ENCODE measurements at places on chromosomes 16 and 17.

- DNase-seq: no peak
These were observed 1.3 kb downstream of the PRPSAP2 start for GRCh38 chr17:18859256-18859655.

DNA sequence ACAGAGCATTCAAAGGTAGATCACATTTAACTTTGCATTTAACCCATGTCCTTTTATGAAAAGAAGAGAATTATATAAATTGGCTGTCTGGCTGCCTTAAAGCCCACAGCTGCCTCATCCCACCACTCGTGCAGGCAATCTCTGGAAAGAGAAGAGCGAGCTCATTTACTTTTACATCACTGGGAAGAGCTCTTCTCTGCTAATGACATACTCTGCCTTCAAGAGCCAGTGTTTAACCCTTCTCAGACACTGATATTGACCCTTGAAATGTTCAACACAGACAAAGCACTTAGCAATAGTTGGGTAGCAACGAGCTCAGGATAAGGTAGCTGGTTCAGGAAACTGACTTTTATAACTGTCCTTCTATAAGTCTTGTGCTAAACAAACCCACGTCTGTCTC is 6.8 kb downstream of the KRT38 start:
- DNase-seq: no peak

DNA sequence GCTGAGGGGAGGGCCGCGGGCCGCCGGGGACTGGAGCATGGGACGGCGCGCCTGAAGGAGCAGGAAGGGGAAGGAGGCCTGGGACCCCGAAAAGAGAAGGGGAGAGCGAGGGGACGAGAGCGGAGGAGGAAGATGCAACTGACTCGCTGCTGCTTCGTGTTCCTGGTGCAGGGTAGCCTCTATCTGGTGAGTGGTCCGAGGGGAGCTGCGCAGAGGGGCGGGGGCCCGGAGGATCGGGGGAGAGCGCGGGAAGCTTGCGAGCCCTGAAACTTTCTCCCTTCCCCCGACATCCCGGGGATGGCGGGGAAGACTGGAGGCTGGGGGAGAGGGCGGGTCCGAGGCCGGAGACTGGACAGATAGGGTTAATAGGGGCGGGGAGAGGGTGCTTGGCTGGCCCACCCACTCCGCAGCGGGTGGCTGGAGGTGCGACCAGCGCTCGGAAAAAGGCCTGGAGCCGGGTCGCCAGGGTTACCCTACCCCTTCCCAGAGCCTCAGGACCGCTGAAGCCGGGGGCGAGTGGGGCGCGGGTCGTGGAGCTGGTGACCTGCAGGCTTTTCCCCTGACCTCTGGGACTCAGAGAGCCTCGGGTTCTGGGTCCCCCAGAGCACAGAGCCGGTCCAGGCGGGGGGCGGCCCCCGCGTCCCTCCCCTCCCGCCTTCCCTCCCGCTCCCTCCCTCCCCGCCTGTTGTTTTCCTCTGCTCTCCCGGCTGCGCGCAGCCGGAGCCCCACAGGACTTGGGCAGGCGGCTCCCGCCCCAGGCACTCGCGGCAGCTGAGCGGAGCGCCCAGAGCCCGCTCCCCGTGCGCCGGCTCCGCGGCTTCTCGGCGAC is 631 bp downstream of the NXPH3 start:
- DNase-seq: peak; percentile 23

GRCh38 chr16:49012961-49013726 is 268.5 kb downstream of the CBLN1 start:
- DNase-seq: no peak

- DNase-seq: peak; percentile 78
These were observed 4.0 kb upstream of the RPL38 start for GRCh38 chr17:74199306-74200092.

GRCh38 chr17:50841949-50842354 is 6.6 kb downstream of the WFIKKN2 start:
- peak; percentile 87 for DNase-seq

DNA sequence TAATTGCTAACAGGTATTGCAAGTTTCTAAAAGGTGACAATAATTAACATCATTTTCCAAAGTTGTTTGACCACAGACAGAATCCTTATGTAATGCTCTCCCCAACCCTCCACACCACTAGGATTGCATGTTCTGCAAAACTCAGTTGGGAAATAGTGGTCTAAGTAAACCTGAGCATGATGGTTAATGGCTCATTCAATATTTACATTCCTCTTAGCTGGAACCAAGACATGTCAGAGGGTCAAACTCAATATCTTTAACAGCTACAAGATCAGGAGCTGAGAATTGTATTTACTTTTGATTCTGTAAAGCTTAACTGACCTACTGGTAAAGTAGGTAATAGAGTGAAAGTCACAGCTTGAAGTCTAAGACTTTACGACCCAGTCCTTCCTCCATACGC is 10.2 kb downstream of the MFSD6L start:
- DNase-seq: no peak

GRCh38 chr17:81891303-81891552 is 158 bp downstream of the ALYREF start:
- DNase-seq: no peak

- no peak for DNase-seq
These were observed 28.7 kb upstream of the MYOCD start for GRCh38 chr17:12637015-12637414.

DNA sequence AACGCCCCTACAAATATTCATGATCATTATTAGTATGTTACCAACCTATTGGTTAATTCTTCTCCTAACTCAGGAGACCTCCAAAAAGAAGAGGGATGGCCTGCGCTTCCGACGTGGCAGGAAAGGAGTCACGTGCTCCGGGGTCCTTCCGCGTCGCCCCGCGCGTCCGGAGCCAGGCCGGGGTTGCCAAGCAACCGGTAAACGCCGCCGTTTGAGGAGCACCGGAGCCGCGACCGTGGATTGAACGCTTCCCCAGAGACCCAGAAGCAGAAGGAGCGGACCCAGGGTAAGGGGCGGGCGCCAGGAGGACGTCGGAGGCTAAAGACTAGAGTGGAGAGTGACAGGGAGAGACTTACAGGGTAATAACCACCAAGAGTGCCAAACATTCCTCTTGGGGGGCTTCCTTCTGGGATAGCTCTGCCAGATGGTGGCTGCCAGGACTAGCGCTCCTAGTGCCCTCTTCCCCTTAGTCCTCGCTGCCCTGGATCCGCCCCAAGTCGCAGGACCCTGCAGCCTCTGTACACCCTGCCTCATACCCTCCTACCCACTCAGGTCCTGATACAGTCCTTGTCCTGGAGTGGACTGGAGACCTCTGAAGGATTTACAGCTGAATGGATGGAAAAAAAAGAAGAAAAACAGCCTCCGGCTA is at the start of gene DNAI2:
DNAI2 (plus strand) TSS at position 175 of the 649 bp plus-strand sequence. CDS start 7,584 bp downstream, outside the sequence.
- DNase-seq: no peak

DNA sequence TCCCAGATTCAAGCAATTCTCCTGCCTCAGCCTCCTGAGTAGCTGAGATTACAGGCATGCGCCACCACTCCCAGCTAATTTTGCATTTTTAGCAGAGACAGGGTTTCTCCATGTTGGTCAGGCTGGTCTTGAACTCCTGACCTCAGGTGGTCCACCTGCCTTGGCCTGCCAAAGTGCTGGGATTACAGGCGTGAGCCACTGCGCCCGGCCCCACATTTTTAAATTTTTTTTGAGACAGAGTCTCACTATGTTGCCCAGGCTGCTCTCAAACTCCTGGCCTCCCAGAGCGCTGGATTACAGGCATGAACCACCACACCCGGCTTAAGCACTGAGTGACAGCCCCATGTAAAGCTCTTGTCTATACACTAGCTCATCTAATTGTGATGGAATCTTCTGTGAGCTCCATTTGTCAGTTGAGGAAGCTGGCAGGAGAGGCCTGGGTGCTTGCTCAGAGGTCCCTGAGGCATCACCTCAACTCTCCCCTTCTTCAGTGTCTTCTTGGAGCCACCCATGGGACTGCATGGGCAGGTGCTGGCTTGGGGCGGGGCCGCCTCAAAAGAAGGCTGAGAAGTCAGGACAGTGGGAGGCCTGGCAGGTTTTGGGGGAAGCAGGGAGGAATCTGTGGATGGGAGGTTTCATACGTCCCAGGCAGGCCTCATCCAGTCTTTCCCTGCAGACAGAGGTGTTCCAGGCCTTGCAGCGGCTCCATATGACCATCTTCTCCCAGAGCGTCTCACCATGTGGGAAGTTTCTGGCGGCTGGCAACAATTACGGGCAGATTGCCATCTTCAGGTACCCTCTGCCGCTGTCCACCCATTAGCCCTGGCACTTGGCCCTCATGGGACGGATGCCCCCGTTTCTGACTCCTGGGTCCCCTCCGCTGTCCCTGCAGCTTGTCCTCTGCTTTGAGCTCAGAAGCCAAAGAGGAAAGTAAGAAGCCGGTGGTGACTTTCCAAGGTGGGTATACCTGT is 1.5 kb downstream of the THOC6 start:
- no peak for DNase-seq

DNA sequence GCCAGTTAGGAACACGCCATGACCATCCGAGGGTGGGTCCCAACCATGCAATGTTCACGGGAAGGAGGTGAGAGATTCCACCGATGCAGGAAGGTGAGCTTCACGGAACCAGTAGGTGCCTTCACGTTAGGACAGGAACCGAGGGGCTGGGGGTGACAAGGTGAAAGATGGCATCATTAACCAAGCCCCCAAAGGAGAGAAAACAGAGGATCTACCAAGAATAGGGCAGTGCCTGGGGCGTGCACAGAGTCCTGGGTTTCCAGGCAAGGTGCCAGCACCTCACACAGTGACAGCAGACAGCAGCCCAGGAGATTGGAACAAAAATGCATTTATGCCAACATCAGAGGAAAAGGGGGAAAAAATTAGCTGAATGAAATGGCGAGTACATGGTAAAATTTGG is 137.9 kb downstream of the GSG1L start:
- DNase-seq: no peak

DNA sequence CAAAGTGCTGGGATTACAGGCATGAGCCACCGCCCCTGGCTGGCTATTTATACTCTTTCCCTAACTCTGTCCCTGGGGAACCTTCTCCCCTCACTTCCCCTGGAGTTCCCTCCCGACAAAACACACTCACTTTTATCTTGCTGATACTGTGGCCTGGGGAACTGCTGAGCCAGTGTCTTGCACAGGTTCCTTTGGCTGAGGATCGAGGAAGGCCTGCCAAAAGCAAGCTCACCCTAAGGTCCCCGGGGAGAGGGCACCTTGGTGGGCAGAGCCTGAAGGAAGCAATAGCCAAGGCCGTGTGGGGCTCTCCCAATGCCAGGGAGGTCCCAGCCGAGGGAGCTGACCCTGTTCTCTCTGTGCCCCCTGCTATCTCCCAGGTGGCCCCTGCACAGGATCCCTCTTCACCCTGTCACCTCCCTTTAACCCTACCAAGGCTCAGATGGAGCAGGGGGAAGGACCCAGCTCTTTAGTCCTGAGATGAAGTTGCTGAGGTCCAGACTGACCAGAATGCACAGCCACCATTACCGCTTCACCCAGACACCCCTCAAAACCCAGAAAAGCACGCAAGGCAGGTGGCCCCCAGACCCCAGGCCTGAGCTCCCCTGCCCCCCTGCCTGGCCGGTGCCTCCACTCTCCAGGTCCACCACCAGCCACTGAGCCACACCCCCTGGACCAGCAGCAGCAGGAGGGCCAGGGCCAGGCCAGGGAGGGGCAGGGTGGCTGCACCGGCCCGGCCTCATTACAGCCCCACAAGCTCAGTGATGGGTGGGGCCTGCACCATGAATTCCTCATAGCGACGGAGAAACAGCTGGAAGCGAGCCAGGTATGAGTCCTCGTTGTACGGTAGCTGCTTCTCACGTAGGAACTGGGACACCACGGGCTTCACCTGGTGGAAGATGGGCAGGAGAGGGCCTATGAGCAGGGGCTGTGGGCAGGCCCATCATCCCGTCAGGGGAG is 5.1 kb upstream of the FDXR start:
- no peak for DNase-seq

- no peak for DNase-seq
These were observed 101.4 kb upstream of the XYLT1 start for GRCh38 chr16:17572145-17572544.

GRCh38 chr16:5027575-5028235 is 6.0 kb downstream of the NAGPA start:
- DNase-seq: no peak

- no peak for DNase-seq
These were observed 179.6 kb downstream of the CCT6B start for GRCh38 chr17:34781571-34782108.

- no peak for DNase-seq
These were observed 15.3 kb downstream of the KSR1 start for GRCh38 chr17:27471321-27472269.

DNA sequence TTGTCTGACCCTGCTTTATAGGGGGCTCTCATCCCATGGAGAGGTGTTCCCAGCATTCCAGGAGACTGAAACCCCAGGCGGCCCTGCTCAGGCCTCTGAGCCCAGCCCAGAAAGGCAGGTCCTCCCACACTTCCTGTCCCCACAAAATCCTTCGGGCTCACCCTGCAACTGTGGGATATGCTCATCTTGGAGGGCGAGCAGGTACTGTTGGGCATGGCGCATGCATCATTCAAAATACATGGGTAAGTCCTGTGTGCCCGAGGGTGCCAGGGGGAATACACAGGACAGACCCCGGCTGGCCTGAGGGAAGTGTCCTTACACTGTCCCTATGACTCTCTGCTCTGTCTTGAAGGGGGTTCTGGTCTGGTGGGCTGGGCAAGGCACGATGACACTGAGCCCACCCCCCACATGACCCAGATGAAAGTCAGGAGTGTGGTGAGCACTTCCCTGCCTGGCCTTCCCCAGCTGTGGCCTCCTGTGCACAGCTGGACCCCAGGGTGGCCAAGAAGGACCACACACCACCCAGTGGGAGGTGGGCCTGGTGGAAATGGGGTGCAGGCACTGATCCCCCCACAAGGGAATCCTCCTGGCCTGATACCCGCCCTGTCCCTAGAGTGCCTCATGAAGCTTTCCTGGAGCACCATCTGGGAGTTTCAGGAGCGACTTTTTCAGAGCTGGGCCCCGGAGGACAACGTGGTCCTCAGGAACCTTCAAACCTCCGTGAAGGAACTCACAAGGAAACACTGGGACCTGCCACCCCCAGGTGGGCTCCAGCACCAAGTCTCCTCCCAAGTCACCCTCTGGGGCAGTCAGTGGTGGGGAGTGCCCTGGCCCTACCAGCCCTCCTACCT is 46.7 kb downstream of the USP22 start:
- DNase-seq: no peak

- peak; percentile 36 for DNase-seq
These were observed 6.5 kb upstream of the CCL2 start for GRCh38 chr17:34248511-34249024.

DNA sequence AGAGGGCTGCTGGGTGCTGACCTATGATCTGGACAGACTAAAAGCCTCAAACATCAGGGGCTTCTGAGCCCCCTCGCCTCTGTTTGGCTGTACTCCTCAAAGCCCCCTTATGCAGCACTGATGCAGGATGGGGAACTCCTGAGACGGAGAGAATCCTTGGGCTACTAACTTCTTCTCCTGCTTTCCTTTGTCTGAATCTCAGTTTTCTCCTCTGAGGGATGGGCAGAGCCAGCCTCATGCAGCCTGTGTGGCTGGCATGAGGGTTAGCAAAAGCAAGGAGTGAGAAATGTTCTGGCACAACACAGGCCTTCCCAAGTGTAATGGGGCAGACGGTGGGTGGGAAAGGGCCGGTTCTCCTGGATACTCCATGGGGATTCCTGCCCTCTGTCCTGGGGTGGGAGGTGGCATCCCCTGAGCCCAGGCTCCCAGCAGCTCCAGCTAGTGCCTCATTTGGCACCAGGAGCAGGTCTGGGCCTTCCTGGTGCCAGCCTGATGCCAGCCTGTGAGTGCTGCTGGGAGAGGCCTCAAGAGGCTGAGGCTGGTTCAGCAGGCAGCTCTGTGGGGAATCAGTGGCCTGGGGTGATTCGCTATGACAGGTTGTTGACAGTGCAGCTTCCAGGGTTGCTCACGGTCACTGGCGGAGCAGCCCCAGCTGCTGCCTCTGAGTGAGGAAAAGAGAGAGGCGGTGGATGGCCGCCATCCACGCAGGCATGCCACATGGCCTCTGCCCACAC is 4.0 kb upstream of the BRD7 start:
- no peak for DNase-seq
